T-cell (primary cell): ENCODE measurements at places on chromosomes 1 and 21.

GRCh38 chr1:1558591-1558990, 16.1 kb downstream of the SSU72 start:
- H3K27me3 ChIP-seq = no peaks in the 10 kb centered on the region
- peaks cover 17% of the 10 kb centered on the region for H3K36me3 ChIP-seq
- no peak for DNase-seq
- no peak overlapping the region for H3K27ac ChIP-seq

DNA sequence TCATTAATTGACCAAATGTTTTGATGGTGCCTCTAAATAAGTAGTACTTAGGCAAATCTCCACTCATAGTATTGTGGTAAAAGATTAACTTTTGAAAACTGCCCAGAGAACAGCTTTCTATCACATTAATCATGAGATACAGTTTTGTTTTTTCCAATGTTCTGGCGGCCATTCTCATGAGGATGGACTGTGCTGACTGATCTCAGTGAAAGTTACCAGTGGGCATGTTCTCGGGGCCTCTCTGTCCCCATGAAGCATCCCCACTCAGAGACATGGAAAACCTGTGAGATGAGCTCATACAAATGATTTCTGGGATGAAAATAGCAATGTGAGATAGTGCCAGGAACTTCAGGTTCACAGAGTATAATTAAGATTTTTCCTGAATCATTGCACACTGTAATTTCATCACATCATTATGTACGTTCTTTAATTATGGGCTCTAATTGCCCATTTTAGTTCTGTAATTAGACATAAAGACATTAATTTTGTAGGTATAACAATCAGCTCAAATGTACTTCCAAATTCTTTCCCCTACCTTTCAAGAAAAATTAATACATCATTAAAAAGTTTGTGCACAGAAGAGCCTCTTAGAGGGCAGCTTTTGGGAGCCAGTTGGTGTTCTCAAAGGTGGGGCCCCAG, 40.5 kb downstream of the DDR2 start:
- no peaks in the 10 kb centered on the region for H3K27me3 ChIP-seq
- no peaks in the 10 kb centered on the region for H3K36me3 ChIP-seq
- H3K27ac ChIP-seq = no peak overlapping the region
- H3K4me3 ChIP-seq = no peak overlapping the region
- no peak for DNase-seq

DNA sequence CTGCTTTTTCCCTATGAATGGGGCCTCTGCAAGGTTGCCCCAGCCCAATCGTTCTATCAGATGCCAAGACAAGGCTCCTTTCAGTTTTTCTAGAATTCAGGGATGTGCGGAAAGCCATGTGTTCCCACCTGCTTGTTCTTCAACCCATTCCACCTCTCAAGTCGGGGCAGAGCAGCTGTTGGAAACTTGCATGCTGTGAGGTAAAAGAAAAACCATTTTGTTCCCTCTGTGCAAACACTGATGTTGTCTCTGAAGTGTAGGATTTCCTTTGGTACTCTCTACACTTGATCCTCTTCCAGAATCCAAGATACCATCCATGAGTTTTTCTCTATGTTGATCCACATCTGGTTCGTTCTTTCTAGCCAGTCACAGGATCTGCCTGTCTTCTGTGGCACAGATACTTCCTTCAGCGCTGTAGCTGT, 7.3 kb downstream of the IER5 start:
- no peak overlapping the region for H3K4me3 ChIP-seq
- peaks cover 21% of the 10 kb centered on the region for H3K4me1 ChIP-seq
- no peak for DNase-seq
- no peaks in the 10 kb centered on the region for H3K27me3 ChIP-seq

- no peak overlapping the region for H3K4me3 ChIP-seq
- no peak for DNase-seq
- H3K27me3 ChIP-seq = no peaks in the 10 kb centered on the region
- H3K36me3 ChIP-seq = peaks cover 4% of the 10 kb centered on the region
- H3K27ac ChIP-seq = no peak overlapping the region
These were observed 37.7 kb downstream of the CEP170 start for GRCh38 chr1:243217349-243217748.

GRCh38 chr1:239858057-239858456, 233.6 kb upstream of the FMN2 start:
- no peak overlapping the region for H3K4me3 ChIP-seq
- no peak overlapping the region for H3K27ac ChIP-seq
- H3K36me3 ChIP-seq = no peaks in the 10 kb centered on the region

GRCh38 chr1:220389634-220390033, 117.4 kb upstream of the RAB3GAP2 start:
- H3K36me3 ChIP-seq = no peaks in the 10 kb centered on the region
- no peaks in the 10 kb centered on the region for H3K4me1 ChIP-seq
- no peak for DNase-seq
- no peaks in the 10 kb centered on the region for H3K27me3 ChIP-seq

DNA sequence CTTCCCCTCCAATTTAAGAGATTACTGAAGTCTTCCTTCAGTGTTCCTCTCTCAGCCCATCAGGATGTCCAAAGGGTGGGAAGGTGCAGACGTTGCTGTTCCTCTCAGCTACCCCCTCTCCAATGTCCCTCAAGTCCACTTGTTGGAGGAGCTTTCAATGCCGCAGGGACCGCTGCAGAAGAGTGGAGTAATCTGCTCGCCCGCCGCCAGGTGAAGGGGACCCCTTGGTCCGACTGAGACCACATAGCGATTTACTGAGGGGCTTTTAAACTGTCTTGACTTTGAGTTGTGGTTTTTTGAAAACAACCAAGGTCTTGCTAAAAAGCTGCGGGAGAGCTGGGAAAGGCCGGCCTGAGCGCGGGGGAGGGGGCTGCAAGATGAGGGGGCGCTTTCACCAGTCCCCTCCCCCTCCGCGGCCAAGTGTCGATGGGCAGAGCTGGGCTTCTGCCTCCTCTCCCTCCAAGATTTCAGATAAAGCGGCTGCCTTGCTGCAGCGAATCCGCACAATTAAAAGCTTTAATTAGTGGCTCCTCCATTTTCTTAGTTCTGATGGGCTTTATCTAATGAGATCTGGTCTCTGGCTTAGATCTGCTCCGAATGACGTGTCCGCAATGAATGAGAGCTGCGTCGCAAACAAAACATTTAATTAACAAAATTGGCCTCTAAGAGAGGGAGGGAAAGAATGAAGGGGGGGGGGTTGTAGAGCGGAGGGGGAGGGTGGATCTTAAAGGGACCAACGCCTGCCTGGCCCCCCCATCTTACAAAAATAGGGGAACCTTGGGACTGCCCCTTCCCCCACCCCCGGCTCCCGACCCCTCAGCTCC, 5.9 kb downstream of the LMO4 start:
- peaks cover 4% of the 10 kb centered on the region for H3K36me3 ChIP-seq
- H3K27ac ChIP-seq = peak overlapping the region; percentile 51
- peaks cover 38% of the 10 kb centered on the region for H3K4me1 ChIP-seq
- no peaks in the 10 kb centered on the region for H3K27me3 ChIP-seq

GRCh38 chr1:56520016-56520601, 59.3 kb downstream of the PLPP3 start:
- no peak overlapping the region for H3K4me3 ChIP-seq
- DNase-seq = no peak
- no peaks in the 10 kb centered on the region for H3K4me1 ChIP-seq

DNA sequence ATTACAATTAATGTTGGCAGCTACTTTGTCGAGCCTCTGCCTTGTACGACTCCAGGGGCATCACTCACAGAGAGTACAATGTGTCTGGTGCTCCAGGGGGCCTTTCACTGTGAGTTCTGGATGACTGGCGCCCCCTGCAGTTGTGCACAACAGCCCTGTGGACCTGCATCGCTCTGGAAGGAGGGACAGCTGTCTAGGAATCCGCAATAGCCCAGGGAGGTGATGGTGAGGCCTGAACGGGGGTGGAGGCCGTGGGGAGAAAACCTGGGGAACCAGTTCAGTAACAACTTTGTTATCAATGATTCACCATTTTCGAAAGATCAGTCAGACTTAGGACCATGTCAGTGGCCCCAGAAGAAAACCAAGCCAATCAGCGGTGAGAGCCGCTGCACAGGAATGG, 189.1 kb downstream of the KAZN start:
- H3K36me3 ChIP-seq = no peaks in the 10 kb centered on the region
- peaks cover 6% of the 10 kb centered on the region for H3K27me3 ChIP-seq
- H3K4me3 ChIP-seq = no peak overlapping the region
- H3K27ac ChIP-seq = no peak overlapping the region
- H3K4me1 ChIP-seq = no peaks in the 10 kb centered on the region
- DNase-seq = no peak

DNA sequence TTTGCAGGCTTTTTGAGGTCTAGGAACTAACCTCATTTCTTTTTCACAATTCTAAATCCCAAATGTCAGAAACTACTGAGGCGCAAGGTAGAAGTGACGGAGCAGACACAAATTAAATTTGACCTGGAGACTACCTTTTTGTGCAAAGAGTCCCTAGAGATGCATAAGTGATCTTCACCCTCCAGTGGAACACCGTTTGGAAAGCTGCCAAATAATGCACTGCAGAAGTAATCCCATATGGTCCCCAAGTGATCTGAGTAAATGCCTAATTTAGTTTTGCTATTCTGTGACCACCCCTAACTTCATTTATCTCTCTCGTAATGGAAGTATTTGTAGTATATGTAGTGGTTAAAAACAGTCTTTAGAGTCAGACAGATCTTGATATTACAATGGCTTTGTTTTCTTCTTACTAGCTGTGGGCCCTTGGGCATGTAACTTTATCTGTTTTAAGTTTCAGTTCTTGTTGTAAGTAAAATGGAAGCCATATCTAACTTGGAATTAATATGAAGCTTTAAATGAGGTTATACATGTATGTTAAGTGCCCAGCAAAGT, 70.4 kb upstream of the IPO9 start:
- H3K36me3 ChIP-seq = no peaks in the 10 kb centered on the region
- H3K27me3 ChIP-seq = no peaks in the 10 kb centered on the region
- no peak overlapping the region for H3K4me3 ChIP-seq
- DNase-seq = no peak

GRCh38 chr1:44609412-44609767, 64.9 kb downstream of the TMEM53 start:
- no peak overlapping the region for H3K27ac ChIP-seq
- no peaks in the 10 kb centered on the region for H3K36me3 ChIP-seq
- DNase-seq = no peak
- no peaks in the 10 kb centered on the region for H3K4me1 ChIP-seq
- H3K27me3 ChIP-seq = no peaks in the 10 kb centered on the region

DNA sequence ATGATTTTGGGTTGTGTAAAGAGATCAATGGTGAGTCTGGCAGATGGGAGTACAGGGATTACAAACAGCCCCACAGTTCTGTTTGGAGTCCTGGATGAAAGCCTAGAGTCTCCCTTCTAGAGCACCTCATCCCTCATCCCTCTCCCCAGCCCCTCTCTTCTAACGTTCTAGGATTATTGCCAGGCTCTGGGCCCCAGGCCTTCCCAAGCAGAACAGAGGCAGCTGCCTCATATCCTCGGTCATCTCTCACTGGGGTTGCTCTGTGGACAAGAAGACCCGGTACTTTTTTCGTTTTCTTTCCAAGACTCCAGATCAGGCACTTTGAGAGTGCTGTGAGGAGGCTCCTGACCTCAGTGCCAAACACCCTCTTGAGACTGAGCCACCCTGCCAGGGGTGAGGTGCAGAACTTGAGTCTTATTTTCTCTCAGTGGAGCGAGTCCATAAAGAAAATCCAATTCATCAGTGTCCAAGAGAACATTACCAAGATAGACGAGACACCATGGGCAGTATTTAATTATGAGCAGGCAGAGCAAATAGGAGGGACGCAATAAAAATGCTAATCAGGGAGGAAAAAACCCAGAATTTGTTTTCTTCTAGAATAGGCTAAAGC, 17.1 kb upstream of the KCND3 start:
- H3K27me3 ChIP-seq = peaks cover 18% of the 10 kb centered on the region
- H3K4me3 ChIP-seq = no peak overlapping the region
- H3K36me3 ChIP-seq = no peaks in the 10 kb centered on the region
- no peaks in the 10 kb centered on the region for H3K4me1 ChIP-seq
- H3K27ac ChIP-seq = no peak overlapping the region

DNA sequence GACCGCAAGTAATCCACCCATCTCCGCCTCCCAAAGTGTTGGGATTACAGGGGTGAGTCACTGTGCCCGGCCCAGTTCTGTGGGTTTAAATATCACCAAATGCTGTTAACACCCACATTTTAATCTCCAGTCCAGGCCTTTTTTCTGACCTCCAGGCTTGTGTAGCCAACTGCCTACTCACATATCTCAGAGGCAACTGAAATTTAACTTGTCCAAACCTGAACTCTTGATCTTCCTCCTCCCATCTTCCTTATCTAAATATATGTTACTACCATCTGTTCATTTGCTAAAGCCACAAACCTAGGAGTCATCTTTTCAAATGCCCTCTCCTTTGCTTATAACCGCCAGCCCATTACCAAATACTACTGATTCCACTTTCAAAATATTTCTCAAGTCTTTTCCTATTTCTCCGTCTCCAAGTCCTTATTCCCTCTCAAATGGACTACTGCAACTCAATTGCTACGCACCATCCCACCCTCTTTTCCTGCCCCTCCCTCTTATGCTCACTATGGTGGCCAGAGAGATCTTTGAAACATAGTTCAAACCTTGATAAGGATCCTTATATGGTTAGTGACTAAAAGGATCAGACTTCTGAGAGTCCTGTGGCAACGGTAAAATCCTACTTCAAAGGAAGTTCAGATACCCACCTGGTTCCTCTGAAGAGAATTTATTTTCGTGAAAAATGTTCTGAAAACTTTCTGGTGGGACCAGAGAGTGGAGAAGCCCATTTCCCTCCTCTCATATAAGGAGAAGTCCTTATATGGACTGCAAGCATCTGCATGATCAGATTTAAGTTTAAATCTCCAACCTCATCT, 78.5 kb upstream of the CDC42BPA start:
- H3K36me3 ChIP-seq = no peaks in the 10 kb centered on the region
- no peak overlapping the region for H3K27ac ChIP-seq
- peaks cover 8% of the 10 kb centered on the region for H3K4me1 ChIP-seq
- H3K4me3 ChIP-seq = no peak overlapping the region
- no peak for DNase-seq

GRCh38 chr1:163170975-163171676, 31.6 kb downstream of the RGS5 start:
- DNase-seq = no peak
- peaks cover 7% of the 10 kb centered on the region for H3K27me3 ChIP-seq
- no peaks in the 10 kb centered on the region for H3K4me1 ChIP-seq
- no peaks in the 10 kb centered on the region for H3K36me3 ChIP-seq

- no peaks in the 10 kb centered on the region for H3K36me3 ChIP-seq
- H3K27ac ChIP-seq = no peak overlapping the region
- H3K27me3 ChIP-seq = no peaks in the 10 kb centered on the region
- DNase-seq = no peak
- peaks cover 19% of the 10 kb centered on the region for H3K4me1 ChIP-seq
These were observed 142.4 kb downstream of the AK5 start for GRCh38 chr1:77424236-77424635.

GRCh38 chr1:9481048-9481447, 58.2 kb upstream of the SLC25A33 start:
- H3K36me3 ChIP-seq = no peaks in the 10 kb centered on the region
- H3K27ac ChIP-seq = no peak overlapping the region
- no peak for DNase-seq
- no peak overlapping the region for H3K4me3 ChIP-seq
- peaks cover 30% of the 10 kb centered on the region for H3K27me3 ChIP-seq

- H3K4me3 ChIP-seq = no peak overlapping the region
- no peaks in the 10 kb centered on the region for H3K4me1 ChIP-seq
- no peaks in the 10 kb centered on the region for H3K27me3 ChIP-seq
- H3K27ac ChIP-seq = no peak overlapping the region
These were observed 99.2 kb upstream of the BTG3 start for GRCh38 chr21:17711896-17712295.

GRCh38 chr1:113681596-113682337, 77.5 kb downstream of the PHTF1 start:
- DNase-seq = no peak
- H3K4me3 ChIP-seq = no peak overlapping the region
- no peaks in the 10 kb centered on the region for H3K36me3 ChIP-seq
- no peaks in the 10 kb centered on the region for H3K4me1 ChIP-seq
- no peak overlapping the region for H3K27ac ChIP-seq
- H3K27me3 ChIP-seq = no peaks in the 10 kb centered on the region
